ENCODE measurements at places on chromosomes 5 and 9. TPM values are rescaled to one million over a fixed set of nuclear protein-coding genes. Genes with fewer than 3 reads are reported as not detected.

Gene GABRB2
- 1.3 TPM for total RNA-seq

Gene CCDC192
- 1.7 TPM for total RNA-seq

Gene IL5
- not detected for total RNA-seq

Gene SAP30L
- 39.6 TPM for total RNA-seq

Gene CCDC69
- total RNA-seq: 282 TPM

Gene TTLL11
- total RNA-seq: 27.0 TPM

Gene MZB1
- not detected for total RNA-seq

GRCh38 chr9:38689678-38690077 lies 30.3 kb downstream of the FAM240B start:
- DNase-seq: no peak

DNA sequence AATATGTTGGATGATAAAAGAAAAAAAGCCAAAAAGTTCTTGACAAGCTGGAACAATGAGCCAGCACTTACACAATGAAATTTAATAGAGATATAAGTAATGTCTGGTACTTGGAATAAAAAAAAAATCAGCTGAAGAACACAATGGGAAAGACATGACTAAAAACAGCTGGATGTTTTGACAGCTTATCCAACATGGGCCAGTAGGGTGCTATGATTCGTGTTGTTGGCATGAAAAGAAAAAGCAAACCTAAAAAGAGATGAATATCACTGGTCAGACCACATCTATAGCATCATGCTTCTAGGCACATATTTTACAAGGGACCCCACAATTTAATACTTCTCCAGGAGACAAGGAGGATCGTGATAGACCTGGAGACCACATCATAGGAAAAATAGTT lies 175.3 kb downstream of the ARL15 start:
- DNase-seq: no peak

DNA sequence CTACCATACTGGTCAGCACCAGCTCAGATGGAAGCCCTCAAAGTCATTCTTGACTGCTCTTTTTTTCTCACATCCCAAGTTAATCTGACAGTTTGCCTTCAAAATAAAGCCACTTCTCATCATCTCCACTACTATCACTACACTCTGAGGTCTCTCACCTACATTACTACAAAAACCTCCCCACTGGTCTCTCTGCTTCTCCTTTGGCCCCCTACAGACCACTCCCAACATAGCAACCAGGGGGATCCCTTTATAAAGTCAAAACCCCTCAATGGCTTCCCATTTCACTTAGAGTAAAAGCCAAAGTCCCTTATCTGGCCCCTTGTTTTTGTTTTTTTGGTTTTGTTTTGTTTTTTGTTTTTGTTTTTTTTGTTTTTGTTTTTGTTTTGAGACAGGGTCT lies 4.6 kb downstream of the ARAP3 start:
- DNase-seq: no peak

- no peak for DNase-seq
Measured at GRCh38 chr5:151047814-151048425, 27.5 kb downstream of the GPX3 start.

GRCh38 chr5:107285772-107286171 lies 385.0 kb downstream of the EFNA5 start:
- no peak for DNase-seq

- no peak for DNase-seq
Measured at GRCh38 chr9:129319938-129320481, 141.9 kb upstream of the IER5L start.

GRCh38 chr5:39780347-39780746 lies 355.6 kb upstream of the DAB2 start:
- no peak for DNase-seq

DNA sequence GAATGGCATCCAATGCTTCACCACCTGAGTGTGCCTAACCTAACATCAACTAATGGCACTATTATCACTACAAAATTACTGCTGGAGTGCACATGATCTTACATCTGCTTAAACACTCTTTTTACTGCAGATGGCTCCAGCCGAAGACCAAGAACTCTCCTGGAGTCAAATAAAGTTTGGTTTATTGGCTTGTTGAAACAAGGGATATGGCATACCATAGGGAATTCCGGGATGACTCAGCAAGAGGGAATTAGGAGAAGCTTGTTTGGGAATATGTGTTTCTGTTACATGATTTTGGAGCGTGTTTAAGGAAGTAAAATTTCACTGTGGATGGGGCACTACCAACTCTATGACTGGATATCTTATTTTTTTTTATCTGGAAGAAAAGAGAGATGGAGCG lies 872.6 kb downstream of the DTWD2 start:
- DNase-seq: no peak

DNA sequence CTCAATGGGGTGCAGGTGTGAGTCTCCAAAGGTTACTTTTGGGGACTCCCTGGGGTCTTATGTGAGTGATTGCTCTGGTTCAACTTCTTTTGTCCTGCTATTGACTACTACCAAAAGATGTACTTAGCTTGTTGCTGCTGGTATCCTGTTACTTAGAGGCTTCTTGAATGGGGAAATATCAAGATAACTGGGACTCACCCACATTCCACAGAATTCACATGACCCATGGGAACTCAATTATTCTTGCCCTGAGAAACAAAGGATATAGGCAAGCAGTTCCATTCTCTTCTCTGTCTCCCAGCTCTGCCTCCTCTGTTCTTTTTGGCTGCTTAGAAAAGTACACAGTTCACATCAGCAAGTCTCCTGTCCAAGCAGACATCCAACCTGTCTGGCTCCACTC lies 105.9 kb downstream of the UNC13B start:
- DNase-seq: no peak

GRCh38 chr5:143318270-143318669 lies 85.2 kb downstream of the NR3C1 start:
- no peak for DNase-seq

- DNase-seq: no peak
Measured at GRCh38 chr9:114925039-114925438, 5.4 kb downstream of the TNFSF8 start.

- no peak for DNase-seq
Measured at GRCh38 chr5:52915176-52915875, 73.8 kb upstream of the ITGA2 start.

DNA sequence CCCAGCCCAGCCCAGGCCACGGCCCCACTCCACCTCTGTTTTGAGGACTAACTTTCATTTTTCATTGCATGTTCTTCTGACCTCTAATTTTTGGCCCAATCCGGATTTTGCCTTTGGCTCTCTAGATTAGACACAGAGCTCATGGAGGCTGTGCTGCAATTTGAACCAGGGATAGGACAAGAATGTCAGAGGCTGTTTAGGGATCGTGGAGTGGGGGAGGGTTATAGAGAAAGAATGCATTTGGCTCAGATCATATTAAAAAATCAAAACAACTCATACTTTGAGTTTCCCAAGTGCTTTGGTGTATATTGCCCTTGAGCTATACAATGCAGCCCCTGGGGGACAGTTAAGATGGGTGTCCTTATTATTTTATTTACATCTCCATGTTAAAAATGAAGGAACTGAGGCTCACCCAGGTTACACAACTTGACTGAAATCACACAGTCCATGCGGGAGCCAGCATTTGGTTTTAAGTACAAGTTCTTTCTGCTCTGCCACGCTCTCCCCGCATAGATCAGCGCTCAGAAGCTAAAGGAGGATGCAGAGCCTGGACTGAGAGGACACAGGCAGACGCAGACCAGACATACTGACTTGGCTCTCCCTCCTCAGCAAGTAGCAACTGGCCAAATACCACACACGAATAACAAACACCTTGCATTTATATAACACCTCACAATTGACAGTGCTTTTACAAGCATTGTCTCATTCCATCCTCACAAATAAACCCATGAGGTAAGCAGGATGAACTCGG lies 126.4 kb upstream of the RAI14 start:
- DNase-seq: no peak

DNA sequence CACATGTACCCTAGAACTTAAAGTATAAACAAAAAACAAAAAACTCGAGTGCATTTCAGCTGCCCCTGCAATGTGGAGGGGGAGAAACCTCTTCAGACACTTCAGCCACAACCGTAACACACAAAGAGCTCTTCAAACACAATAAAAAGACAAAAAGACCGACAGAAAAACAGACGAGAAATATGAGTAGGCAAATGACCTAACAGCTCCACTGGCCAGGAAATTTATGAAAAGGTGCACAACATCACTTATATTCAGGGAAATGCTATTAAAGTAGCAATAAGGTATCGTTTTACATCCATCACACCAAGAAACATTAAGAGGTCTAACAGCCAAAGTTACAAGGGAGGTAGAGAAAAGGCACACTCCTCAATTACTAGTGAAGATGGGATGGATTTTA lies 6.2 kb downstream of the ZBED3 start:
- DNase-seq: no peak

GRCh38 chr5:112310746-112311145 lies 108.3 kb downstream of the EPB41L4A start:
- DNase-seq: no peak

DNA sequence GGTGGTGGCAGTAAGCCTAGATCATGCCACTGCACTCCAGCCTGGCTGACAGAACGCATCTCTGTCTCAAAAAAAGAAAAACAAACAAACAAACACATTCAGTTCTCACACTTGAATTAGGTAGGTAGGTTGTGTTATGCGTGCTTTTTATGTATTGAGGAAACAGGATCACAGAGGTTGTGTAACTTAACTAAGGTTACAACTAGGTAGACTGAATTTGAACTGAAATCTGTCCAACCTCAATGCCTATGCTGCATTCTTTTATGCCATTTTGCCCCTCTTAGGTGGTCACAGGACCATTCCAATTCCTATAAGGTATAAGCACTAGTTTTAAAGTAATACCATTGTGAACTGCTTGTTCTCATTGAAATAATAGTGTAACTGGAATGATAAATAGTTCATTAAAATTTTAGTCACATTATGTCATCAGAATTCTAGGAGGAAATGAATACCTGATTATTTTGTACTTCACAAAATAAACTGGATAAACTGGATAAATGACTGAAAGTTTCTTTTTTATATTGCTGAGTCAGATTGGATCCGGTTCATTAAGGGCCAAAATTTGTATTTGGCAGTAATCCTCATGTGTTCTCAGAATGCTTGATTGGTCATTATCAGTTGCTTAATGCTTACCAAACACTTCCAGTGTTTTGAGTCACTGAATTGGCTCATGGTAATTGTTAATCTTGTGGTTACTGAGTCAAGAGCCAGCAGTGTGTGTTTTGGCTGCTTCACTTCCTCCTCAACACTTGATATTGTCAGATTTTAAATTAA lies 7.1 kb downstream of the UBAP1 start:
- no peak for DNase-seq

Data from esophagus muscularis mucosa (tissue), 4 donors.